ENCODE measurements at places on chromosomes 6 and 20. TPM values are rescaled to one million over a fixed set of nuclear protein-coding genes. Genes with fewer than 3 reads are reported as not detected.

SMOC2 gene
- total RNA-seq: 33.1 TPM

DNA sequence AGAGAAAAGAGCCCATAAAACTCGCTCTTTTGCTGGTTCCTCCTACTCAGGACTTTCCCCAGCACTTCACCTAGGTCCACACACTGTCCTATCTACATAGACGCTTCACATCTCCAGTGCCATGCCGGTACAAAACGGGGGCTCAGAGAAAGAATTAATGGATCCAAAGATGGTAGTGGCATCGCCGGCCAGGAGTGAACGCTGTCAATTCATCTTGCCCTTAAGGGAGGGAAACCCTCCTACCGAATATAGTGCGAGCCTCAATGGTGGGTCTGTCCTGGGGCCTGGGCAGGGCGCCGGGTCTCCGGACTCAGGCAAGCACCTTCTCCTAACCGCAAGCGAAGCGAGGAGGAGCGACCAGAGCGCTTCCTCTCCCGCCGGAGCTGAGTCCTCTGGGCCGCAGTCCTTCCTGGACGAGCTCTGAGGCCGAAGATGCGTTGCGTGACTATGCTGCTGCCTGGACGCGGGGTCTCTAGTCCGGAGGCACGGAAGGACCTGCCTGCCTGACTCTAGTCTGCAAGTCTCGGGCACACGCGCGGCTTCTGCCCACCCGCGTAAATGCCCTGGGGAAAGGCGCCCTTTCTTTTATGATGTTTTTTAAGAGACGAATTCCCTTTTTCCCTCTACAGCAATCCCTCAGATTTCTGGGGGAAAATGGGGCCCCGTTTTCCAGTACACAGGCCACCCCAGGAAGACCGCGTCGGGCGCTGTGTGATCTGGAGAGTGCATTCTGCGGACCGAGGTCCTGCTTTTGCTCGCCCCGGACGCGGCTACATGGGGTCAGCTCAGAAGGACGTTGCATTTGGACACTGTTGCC lies 100.1 kb upstream of the PRDM1 start:
- no peak for DNase-seq

DNA sequence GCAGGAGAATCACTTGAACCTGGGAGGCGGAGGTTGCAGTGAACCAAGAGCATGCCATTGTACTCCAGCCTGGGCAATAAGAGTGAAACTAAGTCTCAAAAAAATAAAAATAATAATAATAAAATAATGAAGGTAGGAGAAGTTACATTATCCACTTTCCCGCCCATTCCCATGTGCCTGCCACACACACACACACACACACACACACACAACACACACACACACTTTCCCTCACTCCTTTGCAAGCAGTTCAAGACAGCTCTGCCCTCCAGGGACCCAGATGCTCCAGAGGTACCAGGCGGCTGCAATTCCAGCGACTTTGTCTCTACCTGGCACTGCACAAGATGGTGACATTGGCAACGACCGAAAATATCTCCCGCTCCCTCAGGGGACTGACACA lies 224.8 kb upstream of the JARID2 start:
- DNase-seq: no peak

DNA sequence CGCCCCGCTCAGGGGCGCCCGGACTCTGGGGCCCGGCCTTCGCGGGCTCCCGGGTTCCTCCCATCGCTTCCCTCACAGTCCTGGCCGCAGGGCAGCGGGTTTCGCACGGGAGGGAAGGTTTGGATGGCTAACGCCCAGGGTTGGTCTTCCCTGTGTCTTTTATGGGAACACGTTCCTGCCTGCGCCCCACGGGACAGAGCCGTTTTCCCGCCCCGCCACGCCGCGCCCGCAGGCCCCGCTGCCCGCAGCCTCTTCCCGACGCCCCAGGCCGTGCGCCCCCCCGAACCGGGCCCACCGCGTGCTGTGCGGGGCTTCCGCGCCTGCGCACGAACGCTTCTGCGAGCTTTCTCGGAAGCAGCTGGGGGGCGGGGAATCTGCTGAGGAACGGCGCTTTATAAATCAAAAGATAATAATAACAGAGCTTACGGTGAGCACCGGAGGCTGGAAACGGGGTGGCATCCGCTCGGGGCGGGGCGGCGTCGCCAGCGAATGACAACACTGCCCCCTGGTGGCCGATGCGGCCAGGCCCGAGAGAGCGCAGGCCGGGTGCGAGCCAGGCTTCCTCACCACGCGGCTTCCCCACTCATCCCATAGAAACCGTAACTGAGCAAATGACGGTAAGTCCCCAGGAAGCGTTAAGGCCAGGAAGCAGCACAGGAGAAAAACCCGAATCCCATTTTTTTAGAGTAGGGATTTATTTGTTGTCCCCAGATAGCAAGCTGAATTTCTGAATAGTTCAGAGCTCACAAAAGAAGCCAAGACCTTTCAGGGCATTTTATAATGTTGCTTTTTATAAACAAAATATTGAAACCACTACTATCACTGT lies 116.4 kb downstream of the MYLK4 start:
- DNase-seq: peak; percentile 89

CRISP3 gene
- not detected for total RNA-seq

DNA sequence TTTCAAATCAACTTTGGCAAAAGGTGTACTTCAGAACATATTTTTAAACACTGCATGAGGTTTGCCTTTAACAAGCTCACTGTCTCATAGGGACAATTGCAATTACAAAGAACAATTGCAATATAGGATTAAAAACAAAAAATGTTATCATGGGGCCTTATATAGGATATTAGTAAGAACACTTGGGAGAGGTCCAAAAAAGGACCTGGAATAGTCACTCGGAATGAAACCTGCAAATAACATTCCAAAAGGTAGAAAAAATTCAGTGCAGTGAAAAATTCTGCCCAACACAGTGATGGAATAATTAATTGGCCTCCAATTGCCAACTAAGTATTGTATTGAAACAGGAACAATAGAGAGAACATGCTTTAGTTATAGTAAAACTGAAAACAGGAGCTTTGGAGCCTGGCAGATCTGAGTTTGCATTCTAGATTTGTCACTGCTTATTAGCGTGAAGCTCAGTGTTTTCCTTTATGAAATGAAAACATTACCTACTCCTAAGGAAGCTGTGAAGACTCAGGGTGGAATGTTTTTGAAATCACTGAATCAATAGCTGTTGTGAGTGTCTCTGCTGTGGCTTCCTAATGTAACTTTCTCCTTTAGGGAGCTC lies 172.6 kb upstream of the BMP5 start:
- DNase-seq: no peak

GRCh38 chr6:130933712-130934200 lies 106.5 kb downstream of the SMLR1 start:
- no peak for DNase-seq

GRCh38 chr6:56450882-56451739 lies 191.6 kb downstream of the DST start:
- DNase-seq: no peak

- DNase-seq: no peak
Observed at GRCh38 chr6:18263418-18264218, 712 bp downstream of the DEK start.

BTNL2 gene
- total RNA-seq: not detected
